ENCODE measurements at places on chromosomes 2 and 18.

DNA sequence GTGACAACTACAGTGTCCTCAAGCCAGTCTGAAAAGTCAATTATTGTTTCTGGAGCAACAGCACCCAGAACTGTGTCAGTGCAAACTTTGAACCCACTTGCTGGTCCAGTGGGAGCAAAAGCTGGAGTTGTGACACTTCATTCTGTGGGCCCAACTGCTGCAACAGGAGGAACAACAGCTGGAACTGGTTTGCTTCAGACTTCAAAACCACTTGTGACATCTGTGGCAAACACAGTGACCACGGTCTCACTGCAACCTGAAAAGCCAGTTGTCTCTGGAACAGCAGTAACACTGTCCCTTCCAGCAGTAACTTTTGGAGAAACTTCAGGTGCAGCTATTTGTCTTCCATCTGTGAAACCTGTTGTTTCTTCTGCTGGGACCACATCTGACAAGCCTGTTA lies 59.8 kb downstream of the TAF4B start:
- DNase-seq: no peak

GRCh38 chr2:15582710-15583357 lies 8.8 kb upstream of the DDX1 start:
- no peak for DNase-seq

GRCh38 chr2:41997561-41997960 lies 50.3 kb upstream of the PKDCC start:
- no peak for DNase-seq

- no peak for DNase-seq
Observed at GRCh38 chr18:41553716-41554115, 401.3 kb upstream of the PIK3C3 start.

DNA sequence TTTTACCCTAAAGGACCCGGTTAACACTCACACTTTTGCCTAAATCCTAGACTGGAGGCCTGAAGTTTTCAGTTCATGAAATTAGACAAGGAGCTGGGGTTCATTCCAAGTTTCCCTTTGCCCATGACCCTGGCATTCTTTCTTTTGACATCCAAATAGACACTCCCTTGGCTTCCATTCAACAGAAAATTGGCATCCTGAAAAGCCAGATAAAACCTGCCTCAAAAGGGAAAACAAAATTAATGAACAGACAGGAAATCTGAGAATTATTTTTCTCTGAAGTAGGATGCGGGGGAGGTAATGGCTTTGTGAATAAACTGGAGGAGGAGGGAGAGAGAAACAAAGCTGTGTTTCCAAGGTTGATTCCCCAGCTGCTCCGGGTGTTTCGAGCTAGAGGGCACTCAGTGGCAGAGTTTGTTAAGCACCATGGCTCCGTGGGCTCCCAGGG lies 41.0 kb downstream of the SPP2 start:
- no peak for DNase-seq

DNA sequence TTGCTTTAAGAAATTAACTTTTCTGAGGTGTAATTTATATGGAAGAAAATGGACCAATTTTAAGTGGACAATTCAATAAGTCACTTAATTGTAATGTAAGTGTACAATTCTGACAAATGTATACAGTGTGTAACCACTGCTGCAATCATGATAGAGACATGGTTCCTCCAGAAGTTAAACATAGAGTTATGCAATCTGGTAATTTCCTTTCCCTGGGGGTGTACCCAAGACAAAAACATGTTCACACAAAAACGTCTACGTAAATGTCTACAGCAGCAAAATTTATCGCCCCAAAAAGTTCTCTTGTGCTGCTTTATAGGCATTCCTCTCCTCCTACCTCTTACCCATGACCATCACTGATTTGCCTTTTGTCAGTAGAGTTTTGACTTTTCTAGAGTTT lies 141.5 kb downstream of the AQP4 start:
- DNase-seq: no peak
